ENCODE measurements at places on chromosomes 13 and 19.

GRCh38 chr19:35144600-35145436 is 1.8 kb downstream of the FXYD7 start:
- DNase-seq = no peak

- no peak for DNase-seq
These were observed 1.0 kb downstream of the GPC5 start for GRCh38 chr13:91399189-91400062.

DNA sequence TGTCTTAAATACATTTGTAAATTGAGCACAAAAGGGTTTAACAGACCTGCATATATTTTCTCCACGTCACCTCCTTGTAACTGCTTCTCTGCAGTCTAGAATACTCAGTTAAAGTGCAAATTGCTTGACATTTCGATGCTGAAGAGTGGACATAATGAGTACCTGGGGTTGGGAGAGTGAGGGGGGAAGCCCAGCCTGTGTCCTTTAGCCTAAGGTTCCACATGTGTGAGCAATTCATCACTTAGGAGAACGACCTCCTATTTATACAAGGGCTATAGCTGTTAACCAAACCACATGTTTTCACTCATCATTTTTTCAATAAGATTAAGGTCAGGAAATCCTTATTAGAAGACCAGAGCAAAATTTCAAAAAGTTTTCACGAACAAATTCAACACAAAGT is 29.5 kb downstream of the PCDH9 start:
- no peak for DNase-seq

DNA sequence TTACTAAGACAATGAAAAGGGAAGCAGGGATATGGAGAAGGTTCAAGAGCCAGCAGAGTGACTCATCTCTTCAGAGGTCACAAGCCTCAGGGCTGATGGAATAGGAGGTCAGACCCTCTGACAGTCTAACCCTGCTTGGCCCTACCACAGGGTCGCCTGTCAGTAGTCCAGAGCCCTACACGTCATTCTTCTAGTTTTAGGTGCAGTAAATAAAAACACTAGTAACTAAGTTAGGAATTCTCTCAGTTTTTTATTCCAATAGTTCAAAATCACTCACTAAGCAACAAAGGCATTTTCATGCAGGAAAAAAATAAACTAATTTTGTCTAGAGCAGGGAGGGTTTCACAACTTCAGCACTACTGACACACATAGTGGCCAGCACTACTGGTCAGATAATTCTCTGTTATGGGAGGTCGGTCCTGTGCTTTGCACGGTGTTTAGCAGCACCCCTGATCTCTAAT is 27.2 kb downstream of the FOXO1 start:
- DNase-seq = no peak

DNA sequence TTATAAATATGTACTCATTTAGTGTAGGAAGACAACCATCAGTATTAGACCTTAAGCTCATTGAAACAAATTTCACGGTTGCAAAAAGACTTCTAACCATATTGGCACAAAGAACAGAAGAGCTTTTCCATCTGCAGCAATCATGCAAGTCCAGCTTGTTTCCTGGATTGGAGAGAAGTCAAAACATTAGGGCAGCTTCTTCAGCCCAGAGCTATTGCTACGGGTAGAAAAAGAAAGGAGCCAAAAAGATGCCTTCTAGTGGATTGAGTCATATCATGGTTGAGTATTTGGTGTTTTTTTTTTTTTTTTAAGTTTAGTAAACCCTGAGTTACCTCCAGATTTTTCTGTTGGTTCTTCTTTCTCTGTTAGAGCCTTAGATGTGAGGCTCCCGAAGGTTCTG is 99.8 kb downstream of the WDFY2 start:
- no peak for DNase-seq

- peak; percentile 63 for DNase-seq
These were observed 76.4 kb upstream of the MCF2L start for GRCh38 chr13:112892426-112893206.

- peak; percentile 85 for DNase-seq
These were observed 5.6 kb downstream of the BCL3 start for GRCh38 chr19:44753932-44754749.

- no peak for DNase-seq
These were observed 198.0 kb downstream of the ZNF536 start for GRCh38 chr19:30570194-30570593.

GRCh38 chr19:7873304-7874075 is 700 bp downstream of the PRR36 start:
- DNase-seq = no peak

DNA sequence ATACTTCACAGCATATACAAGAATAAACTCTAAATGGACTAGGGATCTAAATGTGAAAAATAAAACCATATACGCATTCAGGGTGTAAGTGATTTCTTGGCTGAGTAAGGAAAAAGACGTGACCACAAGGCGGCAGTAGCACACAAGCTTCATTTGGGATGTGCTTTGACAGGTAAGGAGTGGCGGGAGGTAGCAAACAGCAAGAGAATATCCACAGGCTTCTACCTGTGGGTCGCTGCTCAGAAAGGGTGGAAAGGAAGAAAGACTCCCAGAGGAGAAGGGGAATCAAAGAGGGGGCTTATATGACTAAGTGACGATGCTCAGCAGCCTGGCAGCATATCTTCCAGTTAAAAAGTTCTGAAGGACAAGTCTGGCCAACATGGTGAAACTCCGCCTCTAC is 2.5 kb upstream of the ZNF121 start:
- DNase-seq = no peak

- DNase-seq = no peak
These were observed 207.5 kb downstream of the HS6ST3 start for GRCh38 chr13:96297360-96297759.

DNA sequence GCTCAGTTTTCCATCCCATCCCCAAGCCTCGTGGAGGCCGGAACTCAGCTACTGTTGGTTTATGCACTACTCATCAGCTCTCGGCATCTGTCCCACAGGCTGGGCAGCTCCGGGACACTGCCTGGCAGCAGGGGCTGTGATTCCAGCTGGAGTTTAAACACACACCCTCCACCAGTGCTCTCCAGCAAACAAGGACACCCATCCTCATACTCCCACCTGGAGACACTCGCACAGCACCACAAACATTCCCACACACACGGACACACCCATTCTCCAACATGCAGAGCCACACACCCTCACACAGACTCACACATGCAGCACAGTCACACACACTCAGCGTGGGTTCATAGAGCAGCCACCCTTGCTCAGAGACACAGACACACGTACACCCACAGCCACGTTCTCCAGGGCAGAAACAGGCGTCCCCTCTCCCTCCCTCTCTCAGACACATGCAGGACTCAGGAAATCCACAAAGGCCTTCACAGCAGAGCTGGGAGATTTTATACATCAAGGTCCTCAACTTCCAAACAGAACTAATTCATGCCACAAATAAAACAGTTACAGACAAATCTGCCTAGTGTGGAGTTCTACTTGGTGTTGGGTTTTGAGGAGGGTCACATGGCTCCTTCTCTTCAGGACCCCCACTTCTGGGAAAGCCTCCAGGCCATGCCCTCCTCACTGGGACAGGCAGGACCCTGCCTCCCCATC is 785.4 kb downstream of the UQCRFS1 start:
- DNase-seq = no peak

DNA sequence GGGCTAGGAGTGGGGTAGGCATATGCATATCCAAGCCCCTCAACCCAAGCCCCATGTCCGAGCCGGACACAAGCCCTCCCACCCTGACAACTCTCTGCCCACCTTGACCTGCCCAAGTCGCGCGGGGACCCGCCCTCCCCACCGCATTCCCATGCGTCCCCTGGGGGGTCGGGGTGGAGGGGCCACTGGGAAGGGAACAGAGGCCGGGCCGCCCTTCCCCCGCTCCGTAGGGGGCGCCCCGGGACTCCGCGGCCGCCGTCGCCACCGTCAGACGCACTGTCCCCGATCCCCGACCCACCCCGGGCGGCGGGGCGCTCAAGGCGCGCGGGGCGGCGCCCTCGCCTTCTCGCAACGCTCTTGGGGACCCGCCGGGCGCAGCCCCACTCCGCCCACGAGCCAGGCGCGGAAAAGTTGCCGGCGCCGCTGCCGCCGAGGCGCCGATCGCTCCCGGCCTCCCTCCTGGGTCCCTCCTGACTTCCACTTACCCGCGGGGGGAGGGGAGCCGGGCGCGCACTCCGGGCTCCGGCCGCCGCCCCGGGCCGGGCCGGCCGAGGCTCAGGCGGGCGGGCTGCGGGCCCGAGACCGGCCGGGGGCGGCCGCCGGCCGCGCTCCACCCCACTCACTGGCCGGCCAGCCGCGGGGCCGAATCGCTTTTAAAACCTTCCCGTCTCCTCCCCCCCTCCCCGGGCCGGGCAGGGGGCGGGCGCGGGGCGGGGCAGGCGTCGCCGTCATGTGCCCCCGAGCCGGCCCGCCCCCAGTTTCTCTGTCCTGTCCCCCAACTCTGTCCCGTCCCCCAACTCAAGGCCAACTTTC is 34.4 kb upstream of the NANOS3 start:
- peak; percentile 44 for DNase-seq

GRCh38 chr19:6470173-6470572 is 6.1 kb downstream of the CRB3 start:
- no peak for DNase-seq

GRCh38 chr13:33015791-33016323 is 366 bp upstream of the KL start:
- DNase-seq = peak; percentile 36

DNA sequence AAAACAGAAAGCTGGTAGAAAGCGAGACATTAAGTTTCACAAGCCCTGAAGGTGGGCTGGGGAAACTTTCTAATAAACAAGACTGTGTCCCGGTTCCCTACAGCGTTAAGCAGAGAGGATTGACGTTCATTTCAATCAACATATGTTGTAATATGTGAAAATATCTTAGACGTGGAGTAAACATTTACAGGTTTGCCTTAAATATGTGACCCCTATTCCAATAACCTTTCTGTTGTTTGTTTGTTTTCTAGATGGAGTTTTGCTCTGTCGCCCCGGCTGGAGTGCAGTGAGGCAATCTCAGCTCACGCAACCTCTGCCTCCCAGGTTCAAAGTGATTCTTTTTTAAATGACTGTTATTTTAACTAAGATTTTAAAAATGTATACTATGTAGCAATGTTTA is 526.2 kb downstream of the SUCLA2 start:
- DNase-seq = no peak

DNA sequence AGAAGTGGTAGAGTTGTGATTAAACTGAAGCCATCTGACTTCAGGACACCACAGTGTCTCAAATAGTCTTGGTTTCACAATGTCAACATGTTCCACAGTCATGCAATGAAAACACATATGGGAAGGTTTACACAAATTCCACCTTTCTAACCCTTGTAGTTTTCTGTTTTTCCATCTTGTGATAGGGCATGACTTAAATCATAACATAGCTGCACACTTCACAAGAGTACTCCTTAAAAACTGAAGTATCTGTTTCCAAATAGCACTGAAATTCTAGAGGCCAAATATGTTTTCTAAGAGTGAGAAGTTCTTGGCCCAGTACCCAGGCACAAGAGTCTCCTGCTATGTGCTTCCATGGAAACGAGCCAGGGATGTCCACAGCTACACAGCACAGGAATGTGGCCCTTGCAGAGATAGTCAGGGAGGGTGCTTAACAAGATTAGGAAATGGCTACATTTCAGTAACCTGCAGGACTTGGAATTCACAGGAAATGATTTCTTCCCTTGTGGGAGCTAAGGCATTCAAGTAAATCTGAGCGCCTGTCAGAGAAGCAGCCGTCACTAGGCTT is 269.1 kb downstream of the NDFIP2 start:
- DNase-seq = no peak

DNA sequence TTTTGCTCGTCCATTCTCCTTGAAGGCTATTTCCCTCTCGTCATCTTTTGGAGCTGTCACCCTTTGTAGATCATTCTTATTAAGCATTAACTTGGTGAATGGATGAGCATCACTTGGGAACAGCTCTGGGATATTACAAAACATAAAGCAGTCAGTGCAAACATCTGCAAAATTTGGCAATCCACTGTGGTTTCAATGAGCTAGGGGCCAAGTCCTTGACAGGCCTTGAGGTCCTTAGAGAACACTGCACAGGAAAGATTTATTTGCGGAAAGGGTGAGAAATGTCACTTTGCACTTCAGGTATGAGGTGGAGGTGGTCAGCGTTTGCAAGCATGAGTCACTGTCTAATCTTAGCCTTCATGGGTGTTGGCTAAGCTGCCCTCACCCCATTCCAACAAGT is 239.7 kb upstream of the MAB21L1 start:
- DNase-seq = no peak

DNA sequence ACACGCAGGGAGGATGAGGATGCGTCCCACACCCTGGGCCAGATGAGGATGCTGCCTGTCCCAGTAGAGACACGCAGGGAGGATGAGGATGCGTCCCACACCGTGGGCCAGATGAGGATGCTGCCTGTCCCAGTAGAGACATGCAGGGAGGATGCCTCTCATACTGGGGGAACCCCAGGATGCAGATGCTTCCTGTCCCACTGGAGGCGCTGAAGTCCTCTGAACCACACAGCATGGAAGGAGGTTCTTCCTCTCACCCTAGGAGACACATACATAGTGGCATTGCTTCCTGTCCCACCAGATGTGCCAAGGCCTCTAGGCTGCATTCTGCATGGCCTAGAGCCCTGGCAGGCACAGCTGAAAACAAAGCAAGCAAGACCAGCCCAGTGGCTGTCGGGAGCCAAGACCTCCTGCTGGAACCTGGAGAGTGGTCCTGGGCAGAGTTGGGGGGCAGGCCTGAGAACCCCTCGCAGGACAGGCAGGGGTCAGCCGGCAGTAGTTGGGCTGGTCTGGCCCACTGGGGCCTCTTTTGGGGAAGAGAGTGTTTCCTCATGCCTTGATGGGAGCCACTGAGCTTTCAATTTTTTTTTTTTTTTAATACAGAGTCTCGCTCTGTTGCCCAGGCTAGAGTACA is 4.3 kb downstream of the HPN start:
- DNase-seq = peak; percentile 83
